Fibroblast of villous mesenchyme (primary cell): ENCODE measurements at places on chromosomes 1 and 21. TPM values are rescaled to one million over a fixed set of nuclear protein-coding genes. Genes with fewer than 3 reads are reported as not detected.

The RNPC3 gene
- 12.9 and 16.0 TPM in 2 replicates for total RNA-seq

The FCRL2 gene
- not detected in 2 replicates for total RNA-seq

The GPBP1L1 gene
- 90.5 and 122 TPM in 2 replicates for total RNA-seq

The MYCL gene
- total RNA-seq: under 0.01 TPM in 1 of 2 replicates, not detected in the other

The RPL11 gene
- total RNA-seq: 521 and 592 TPM in 2 replicates

The MAP7D1 gene
- total RNA-seq: 142 and 187 TPM in 2 replicates

The CCDC181 gene
- total RNA-seq: 0.86 and 0.97 TPM in 2 replicates

The DFFB gene
- total RNA-seq: 4.7 and 6.8 TPM in 2 replicates

The TRIM46 gene
- total RNA-seq: 6.5 and 7.7 TPM in 2 replicates

The PTAFR gene
- under 0.01 TPM in 2 replicates for total RNA-seq

The HORMAD1 gene
- 0.43 and 1.3 TPM in 2 replicates for total RNA-seq

The LCK gene
- total RNA-seq: 0.43 TPM in 1 of 2 replicates, not detected in the other

The LYPD8 gene
- total RNA-seq: under 0.01 TPM in 1 of 2 replicates, not detected in the other

The NOS1AP gene
- total RNA-seq: under 0.01 and 0.43 TPM in 2 replicates

The FAM177B gene
- not detected in 2 replicates for total RNA-seq

The LAMTOR5 gene
- total RNA-seq: 57.3 and 64.3 TPM in 2 replicates

The ADGRL4 gene
- total RNA-seq: 1.9 and 4.7 TPM in 2 replicates

The TSPEAR gene
- under 0.01 TPM in 1 of 2 replicates, not detected in the other for total RNA-seq

The GCSAML gene
- total RNA-seq: not detected in 2 replicates

The HSD3B1 gene
- 2.6 TPM in 1 of 2 replicates, not detected in the other for total RNA-seq

The FNDC10 gene
- 0.43 and 2.6 TPM in 2 replicates for total RNA-seq

The CNKSR1 gene
- total RNA-seq: 0.32 TPM in 1 of 2 replicates, not detected in the other
